NCI-H187 (cell line): ENCODE measurements at places on chromosomes 7 and 10.

GRCh38 chr10:77428691-77429395 lies 208.8 kb downstream of the KCNMA1 start:
- no peak for DNase-seq

GRCh38 chr10:72542396-72542815 lies 83.5 kb downstream of the MICU1 start:
- DNase-seq = no peak

DNA sequence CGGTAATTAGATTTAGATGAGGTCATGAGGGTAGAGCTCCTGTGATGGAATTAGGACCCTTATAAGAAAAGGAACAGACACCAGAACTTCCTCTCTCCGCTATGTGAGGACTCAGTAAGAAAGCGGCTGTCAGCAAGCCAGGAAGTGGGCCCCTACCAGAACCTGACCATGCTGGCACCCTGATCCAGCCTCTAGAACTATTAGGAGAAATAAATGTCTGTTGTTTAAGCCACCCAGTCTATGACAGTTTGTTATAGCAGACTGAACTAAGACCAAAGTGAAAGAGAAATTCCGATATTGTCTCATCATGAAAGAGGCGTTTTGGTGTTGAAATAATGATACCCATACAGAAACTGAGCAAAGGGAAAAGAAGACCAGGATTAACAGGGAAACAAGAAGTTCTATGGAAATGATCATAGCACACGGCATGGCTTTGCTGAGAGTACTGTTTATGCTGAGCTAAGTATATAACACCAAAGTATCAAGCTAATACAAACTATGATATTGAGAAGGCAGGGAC lies 9.2 kb downstream of the CLEC2L start:
- no peak for DNase-seq

- no peak for DNase-seq
These were observed 683.7 kb downstream of the LRMDA start for GRCh38 chr10:76115131-76115470.

DNA sequence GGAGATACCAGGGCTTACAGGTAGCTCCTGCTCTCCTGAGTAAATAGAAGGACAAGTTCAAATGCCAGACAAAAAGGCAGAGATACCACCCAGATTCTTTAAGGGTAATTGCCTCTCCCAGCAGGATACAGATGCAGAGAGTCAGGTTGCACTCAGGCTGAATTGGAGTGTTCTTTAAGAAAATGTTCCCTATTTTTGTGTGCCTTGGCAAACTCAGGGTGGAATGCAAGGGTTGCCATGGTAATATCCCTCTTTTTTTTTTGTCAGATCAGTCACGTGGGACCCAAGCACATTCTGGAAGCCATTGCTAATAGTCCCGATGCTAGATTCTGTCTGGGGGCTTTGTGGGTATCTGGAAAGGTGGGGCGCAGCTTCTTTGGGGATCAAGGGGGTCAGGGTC lies 628.0 kb downstream of the CALN1 start:
- DNase-seq = no peak

GRCh38 chr7:155337946-155338631 lies 40.4 kb downstream of the INSIG1 start:
- DNase-seq = no peak

GRCh38 chr7:5635461-5636445 lies 145.7 kb downstream of the RNF216 start:
- DNase-seq = no peak

DNA sequence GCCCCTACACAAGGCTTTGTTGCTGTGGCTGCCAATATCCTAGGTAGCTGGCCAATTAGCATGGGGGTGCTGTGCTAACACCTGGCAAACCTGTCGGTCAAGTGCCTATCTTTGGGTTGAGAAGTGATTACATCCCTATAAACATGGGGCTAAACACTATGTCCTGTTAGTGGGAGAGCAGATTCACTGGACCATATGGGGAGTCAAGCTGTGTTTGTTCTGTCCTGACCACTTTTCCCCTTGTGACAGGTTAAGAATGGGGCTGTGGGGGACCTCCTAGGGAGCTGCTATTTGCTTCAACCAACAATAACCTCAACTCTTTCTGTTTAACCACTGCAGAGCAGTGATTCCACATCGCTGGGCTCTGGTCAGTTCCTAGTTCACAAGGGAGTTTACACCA lies 151.5 kb upstream of the AOAH start:
- no peak for DNase-seq

- DNase-seq = no peak
These were observed 39.4 kb upstream of the TARP start for GRCh38 chr7:38312821-38313220.

- no peak for DNase-seq
These were observed 179.7 kb upstream of the MALRD1 start for GRCh38 chr10:18868919-18869318.

DNA sequence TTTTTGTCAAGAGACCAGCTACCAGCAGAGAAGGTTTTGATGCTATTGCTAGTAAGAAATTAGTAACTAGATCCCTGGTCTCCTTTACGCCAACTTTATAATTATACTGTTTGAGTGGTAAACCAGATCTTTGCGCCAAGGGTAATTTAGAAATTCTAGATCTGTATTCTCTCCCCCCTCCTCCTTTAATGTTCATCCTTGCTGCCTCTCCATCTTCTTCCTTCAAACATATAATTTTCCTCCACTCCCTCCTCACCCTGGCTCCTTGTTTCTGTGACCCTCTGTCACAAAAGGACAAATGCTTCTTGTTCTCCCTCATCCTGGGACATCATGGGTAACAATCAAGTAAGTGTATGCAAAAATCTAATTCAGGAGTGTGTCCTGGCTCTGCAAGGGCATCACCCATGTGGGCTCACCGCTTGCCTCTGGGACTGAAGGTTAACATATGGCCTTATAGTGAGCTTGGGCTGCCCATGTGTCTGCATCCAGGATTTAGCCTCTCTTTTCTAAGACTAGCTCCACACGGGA lies 121.2 kb downstream of the BAMBI start:
- no peak for DNase-seq

GRCh38 chr7:5278766-5279165 lies 4.0 kb upstream of the SLC29A4 start:
- no peak for DNase-seq

GRCh38 chr10:117461766-117462423 lies 80.7 kb upstream of the EMX2 start:
- DNase-seq = no peak

DNA sequence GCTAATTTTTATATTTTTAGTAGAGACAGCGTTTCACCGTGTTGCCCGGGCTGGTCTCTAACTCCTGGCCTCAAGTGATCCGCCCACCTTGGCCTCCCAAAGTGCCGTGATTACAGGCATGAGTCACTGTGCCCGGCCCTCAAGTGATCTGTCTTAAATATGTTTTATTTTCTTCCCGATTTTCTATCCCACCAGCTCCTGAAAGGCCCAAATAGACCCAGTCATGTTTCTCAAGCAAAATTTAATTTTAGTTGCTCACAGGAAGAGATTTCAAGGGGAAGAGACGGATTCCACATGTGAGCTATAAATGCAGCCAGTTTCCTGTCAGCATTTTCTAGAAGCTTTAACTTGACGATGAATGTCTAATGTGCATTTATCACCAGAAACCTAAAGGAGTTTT lies 12.0 kb downstream of the DENND10 start:
- no peak for DNase-seq

GRCh38 chr10:133150226-133150625 lies 9.8 kb upstream of the KNDC1 start:
- no peak for DNase-seq

- no peak for DNase-seq
These were observed 100.0 kb downstream of the AUTS2 start for GRCh38 chr7:69698109-69698825.

GRCh38 chr10:12727832-12728215 lies 273.7 kb downstream of the CCDC3 start:
- no peak for DNase-seq

DNA sequence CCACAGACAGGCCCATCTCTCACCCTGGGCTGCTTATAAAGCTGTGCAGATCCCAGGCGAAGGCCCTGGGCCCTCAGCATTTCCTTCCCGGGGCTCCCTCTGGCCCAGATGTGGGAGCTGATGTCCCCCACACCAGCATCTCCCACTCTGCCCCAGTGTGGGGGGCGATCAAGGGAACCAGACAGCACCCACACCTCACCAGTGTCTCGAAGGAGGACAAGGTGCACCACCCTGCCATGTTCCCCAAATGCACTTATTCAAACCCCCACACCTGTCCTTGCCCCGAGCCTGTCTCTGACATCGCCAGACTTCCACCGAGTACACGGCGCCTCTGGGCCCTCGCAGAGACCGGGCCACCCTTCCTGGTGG lies 19.6 kb downstream of the DPYSL4 start:
- no peak for DNase-seq

DNA sequence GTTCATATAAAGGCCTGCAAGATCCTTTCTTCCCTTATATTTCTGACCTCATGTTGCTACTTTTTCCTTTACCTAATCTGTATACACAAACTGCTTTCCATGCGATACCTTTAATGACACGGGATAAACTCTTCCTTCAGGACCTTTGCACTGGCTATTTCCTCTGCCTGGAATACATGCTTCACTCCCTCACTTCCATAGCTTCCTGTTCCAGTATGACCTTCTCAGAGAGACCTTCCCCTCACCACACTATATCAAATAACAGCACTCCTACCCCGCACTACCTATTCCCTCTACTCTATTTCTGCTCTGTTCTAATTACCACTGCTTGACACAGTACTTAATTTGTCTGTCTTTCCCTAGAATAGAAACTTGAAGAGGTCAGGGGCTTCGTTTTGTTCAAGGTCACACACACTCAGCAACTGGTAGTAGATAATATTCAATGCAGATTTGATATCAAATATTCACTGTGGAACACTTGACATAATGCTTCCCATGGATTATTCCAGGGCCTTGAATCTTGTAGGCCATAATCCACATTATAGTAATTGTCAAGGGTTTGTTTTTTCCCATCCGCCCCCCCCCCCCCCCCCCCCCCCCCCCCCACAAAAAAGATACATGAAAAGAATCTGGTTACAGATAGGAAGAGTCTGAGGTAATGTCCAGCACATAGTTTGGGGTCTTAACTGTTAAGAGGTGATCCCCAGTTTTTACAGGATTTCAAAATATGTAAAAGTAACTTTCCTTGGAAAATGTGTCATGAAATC lies 11.1 kb downstream of the SYPL1 start:
- no peak for DNase-seq

DNA sequence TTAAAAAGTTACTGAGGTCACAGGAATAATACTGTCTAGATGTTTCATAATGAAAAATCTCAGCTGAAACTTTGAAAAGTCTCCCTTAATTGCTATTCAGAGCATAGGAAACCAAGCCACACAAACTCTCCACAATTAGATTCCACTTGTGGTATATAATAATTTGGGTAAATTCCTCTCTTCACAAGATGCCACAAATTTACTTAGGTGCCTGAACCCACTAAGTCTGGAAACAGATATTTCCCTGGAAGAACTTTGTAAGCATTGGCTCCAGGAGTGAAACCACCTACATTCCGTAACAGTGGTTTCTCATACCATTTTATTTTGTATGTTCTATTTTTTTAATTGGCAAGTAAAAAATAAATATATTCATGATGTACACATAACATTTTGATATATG lies 493.4 kb downstream of the SEMA3D start:
- DNase-seq = no peak

DNA sequence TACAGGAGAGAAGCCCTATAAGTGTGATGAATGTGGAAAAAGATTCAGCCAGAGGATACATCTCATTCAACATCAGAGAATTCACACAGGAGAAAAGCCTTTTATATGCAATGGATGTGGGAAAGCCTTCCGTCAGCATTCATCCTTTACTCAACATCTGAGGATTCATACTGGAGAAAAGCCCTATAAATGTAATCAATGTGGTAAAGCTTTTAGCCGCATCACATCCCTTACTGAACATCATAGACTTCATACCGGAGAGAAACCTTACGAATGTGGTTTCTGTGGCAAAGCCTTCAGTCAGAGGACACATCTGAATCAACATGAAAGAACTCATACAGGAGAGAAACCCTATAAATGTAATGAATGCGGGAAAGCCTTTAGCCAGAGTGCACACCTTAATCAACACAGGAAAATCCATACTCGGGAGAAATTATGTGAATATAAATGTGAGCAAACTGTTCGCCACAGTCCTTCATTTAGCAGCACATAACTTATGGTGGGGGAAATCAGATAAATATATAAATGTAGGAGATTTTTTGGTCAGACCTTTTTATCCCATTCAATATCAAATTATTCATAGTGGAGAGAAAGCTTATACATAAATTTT lies 12.1 kb upstream of the MRPS17 start:
- no peak for DNase-seq

DNA sequence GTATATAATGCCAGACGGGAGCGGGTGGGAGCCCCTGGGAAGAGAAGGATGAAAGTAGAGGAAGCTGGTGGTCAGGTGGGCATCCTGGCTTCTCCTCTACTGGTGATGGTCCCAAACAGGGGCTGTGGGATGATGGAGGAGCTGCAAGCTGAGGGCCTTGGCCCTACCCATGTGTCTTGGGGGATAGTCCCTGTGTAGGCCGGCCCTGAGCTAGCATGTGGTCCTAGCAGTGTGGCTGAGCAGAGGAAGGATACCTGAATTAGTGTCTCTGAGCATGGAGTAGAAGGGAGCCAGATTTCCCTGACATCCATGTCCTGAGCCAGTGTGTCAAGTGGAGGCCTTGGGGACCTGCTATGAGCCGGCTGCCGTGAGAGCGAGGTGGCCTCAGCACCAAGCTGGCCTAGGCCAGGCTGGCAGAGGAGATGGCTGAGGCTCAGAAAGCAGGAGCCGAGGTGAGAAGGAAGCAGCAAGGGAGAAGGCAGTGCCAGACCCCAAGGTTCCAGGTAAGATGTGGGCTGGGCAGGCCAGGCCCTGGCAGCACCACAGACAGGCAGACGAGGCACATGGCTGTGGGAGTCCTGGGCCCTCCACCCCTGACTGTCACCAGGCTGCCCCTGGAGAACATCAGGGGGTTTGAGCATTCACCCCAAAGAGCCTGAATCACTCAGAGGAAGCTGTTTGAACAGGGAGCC lies 150.2 kb downstream of the ABCA13 start:
- DNase-seq = no peak

DNA sequence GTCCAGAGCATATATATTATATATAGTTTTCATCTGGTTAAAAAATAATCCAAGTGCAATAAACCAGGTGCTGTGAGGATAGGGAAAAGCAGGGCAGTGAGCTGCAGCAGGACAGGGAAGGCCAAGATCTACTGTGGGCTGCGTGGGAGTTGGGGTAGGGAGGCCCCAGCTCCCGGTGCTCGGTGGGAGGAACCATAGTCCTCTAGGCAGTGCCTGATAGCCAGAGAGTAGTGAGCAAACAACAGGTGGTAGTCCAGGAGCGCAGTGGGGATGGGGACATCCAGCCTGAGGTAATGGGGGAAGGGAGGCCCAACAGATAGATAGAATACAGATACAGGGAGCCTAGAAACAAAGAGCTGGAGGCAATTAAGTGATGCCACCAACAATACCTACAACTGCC lies 4.1 kb upstream of the BMPR1A start:
- DNase-seq = no peak
